Cerebellar nuclear complex (tissue), 1 donor: ENCODE measurements at places on chromosomes 13 and 19.

DNA sequence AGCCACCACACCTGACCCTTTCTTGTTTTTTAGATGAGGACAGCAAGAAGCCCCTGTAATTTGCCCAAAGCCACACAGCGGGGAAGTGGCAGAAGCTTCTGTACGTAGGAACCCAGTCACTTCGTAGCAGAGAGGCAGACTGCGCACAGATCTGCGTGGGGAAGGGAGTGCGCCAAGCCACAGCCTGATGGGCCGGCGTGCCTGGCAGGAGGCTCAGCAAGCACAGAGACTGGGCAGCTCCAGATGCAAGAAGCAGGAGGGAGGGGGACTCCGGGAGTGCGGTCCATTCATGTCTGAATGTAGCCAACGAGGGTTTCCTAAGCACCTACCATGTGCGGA lies 347 bp upstream of the TJP3 start:
- DNase-seq, result no peak

- DNase-seq, result no peak
Measured at GRCh38 chr13:93309886-93310523, 83.4 kb downstream of the GPC6 start.

GRCh38 chr13:23711355-23711754 lies 141.1 kb downstream of the TNFRSF19 start:
- DNase-seq, result no peak

DNA sequence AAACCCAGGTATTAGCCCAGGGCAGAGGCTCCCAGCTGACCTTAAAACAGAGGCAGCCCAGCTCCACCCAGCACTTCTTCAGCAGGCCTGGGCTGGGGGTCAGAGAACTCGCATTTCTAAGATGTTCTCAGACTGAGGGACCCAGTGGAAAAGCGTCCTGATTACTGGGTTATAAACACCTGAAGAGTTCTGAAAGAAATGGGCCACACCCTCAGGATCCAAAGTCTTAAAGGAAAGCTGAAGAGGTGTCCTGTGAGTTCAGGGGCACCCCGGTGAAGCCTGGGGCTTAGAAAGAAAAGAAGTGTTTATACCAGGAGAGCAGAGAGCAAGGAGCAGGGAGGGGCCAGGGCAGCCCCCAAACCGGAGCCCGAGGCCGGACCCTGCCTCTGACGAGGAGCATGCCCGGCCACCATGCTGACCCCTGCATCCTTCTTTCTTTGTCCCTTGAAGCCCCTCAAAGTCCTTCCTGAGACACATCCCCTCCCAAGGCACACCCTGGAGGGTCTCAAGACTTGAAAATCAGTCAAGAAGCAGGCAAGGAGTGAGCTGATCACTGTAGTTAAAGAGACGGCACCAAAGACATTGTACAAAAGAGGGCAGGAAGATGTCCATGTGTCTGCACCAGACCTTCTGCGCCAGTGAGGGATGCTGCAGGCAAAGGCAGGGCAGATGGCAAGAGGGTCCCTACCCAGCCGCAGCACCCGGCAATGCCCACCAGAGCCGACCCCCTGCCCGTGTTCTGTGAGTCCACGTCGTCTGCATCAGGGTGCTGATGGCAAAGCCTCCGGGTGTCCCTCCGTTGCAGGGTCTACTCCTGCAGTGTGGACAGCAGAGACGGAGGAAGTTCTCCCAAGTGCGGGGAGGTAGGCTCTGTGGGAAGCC lies 10.6 kb upstream of the RAB20 start:
- DNase-seq, result no peak

GRCh38 chr19:14505488-14506239 lies 9.7 kb upstream of the GIPC1 start:
- no peak for DNase-seq

- no peak for DNase-seq
Measured at GRCh38 chr19:55702131-55702627, 27.2 kb downstream of the EPN1 start.

DNA sequence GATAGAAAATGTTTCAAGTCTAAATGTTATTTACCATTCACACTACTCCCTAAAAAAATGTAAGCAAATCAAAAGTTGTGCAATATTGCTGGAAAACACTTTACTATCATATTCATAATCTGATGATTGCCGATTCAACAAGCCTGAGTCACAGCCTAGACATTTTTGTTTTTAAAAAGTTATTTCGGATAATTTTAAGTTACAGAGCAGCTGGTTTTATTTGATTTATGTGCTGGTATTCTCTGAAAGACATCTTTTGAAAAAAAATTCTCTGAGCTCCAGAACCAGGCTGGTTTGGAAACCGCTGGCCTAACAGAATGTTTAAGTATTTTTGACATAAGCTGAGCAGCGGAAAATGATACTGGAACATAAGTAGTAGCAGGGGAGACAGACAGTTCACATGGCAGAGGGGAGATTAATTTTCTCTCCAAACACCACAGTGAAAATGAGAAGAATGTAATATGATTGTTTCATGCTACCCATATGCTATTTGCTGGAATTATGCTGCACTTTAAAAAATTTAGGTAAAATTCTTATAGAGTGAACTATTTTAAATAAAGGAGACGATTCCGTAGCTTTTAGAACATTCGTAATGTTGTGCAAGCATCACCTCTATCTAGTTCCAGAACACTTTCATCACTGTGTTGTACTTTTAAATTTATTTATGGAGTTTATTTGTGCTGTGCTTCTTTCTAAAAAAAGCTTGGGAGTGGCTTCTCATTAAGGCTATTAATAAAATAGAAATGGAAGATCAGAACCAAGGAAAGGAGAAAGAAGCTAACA lies 36.1 kb downstream of the TBC1D4 start:
- no peak for DNase-seq

GRCh38 chr13:84032116-84032515 lies 149.8 kb upstream of the SLITRK1 start:
- DNase-seq, result no peak

DNA sequence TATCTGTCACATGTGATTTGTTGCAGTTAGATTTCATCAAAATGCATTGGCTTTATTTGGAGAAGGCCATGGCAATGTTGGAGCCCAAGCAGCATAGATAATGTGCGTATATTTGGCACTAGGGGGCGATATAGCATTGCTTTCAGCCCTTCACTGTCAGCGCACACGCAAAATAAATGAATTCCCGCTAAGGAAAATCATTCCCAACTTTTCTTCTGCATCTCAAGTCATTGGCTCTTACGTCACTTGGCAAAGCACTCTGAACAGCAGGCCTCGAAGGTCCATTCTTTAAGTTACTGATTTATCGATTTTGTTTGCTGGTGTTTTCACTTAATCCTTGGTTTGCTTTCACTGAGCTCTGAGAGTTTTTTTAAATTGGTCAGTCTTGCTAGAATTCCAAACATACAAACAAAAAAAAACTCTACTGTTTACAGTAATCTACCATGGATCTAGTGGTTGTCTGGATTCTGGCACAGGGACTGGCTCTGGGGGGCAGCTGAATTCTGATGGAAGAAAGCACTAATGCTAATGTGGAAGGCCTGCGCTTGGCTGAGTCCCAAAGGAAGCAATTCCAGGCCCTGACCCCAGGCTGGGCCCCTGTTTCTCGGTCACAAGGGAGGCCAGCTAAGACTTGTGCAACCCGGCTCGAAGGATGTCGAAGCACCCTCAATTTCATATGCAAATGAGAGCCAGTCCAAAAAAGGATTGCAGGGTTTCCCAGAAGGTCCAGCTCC lies 97.7 kb upstream of the IPO5 start:
- no peak for DNase-seq

DNA sequence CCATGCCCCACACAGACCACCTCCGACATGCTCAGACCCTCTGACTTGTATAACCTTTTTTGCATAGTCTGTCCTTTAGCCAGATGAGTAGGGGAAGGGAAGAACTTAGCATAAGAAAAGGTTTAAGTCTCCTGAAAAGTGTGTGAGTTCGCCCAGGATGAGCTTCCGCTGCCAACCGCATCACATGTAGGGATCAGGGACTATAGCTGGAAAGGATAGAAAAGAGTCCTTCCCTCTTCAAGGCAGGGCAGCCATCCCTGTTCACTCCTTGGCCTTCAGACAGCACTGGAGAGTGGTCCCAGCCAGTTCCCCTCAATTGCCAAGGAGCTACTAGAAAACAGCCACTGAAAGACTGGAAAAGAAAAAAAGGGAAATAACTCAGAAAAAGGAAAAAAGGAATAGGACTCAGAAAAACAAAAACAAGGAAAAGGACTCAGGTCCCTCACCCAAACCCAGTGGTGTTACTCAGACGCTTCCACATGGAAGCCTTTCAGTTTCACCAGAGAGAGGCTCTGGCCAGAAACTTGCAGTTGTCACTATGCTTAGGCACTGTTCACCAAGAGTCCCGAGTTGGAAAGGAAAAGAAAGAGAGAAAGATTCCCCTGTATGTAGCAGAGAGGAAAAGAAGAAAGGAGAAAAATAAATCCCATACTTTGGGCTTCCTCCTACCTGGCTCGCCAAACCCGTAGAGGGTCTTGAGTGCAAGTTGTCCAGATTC lies 5.6 kb upstream of the TM9SF2 start:
- DNase-seq, result no peak

GRCh38 chr19:12162513-12162881 lies 399 bp upstream of the ZNF136 start:
- DNase-seq, result no peak

GRCh38 chr13:79311386-79311785 lies 94.7 kb downstream of the RBM26 start:
- DNase-seq, result no peak

DNA sequence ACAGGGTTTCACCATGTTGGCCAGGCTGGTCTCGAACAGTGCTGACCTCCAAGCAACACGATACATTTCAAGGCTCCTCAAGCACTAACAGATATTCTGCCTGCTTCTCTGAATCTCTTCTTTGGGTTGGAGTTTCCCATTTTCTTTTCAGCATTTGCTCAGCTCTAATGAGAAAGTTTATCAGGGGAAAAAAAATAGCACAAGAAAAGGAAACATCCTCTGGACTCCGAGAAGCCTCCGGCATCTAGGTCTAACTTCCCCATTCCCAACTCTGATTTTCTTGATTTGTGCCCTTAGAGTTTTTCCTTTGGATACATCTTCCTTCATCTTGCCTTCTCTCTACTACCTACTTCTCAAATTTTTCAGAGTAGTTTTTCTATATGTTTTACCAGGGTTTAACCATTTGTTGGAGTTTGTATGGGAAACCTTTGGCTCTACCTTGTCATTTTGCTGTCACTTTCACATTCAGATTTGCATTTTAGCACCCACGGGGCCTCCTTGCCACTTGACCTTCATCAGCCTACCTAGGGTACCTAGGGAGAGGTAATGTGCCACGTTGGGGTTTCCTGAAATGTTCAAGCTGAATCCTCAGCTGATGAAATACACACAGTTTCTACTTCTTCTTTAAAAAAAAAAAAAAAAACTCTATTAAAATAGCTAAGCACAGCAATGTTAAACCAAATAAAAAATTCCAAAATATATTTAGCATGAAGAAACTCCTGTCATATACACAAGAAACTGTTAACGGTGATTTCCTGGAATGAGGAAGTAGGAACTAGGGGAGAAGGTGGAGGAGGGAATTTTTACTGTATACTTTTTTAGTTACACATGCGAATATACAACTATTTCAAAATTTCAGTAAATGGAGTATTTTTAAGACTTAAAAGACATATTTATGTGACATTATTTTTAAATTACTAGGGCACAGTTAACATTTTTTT lies 5.1 kb upstream of the USP12 start:
- no peak for DNase-seq

GRCh38 chr19:16289594-16289993 lies 35.0 kb upstream of the KLF2 start:
- no peak for DNase-seq

DNA sequence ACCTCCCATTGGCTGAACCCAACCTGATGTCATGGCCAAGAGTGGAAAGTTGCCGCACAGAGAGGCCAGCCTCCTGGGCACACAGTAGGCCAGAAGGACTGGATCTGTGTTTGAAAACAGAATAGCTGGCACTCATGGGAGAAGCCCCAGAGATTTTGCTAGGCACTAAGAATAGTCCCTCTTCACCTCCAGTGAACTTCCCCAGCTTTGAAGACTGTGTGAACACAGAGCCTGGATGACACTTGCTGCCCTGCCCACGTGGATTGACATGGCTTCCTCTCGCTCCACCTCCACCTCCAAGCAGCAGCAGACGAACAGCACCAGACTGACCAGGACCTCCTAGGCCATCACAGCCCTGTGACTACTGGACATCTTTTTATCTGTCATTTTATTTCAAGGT lies 37.9 kb upstream of the KL start:
- DNase-seq, result no peak

DNA sequence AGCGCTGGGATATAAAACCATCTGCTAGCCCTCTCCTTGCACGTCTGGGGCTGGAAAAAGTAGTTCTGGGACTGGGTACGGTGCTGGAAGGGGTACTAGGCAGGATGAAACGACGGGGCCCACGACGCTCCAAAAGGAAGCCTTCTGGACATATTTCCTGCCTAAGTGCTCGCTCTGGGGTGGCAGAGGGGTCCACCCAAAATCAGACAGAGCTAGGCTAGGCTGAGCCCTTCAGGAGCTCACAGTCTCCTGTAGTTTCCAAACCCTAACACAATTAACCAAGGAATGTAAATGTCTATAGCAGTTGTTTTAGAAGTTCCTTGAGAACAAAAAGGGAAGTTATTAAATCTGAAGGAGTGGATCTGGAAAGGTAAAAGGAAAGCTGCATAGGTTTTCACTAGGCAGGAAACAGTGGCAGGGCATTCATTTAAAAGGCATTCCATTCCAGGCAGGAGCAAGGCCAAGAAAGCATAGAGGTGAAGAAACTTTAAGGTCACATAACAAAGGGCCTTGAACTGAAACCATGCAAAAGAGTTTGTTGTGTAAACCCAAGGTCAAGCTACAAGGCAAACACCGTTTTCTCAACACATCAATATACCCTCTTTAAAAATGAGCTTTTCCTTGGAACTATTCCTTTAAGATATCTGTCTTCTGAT lies 634 bp upstream of the DIAPH3 start:
- no peak for DNase-seq

GRCh38 chr13:31891472-31891871 lies 140.1 kb upstream of the FRY start:
- no peak for DNase-seq

DNA sequence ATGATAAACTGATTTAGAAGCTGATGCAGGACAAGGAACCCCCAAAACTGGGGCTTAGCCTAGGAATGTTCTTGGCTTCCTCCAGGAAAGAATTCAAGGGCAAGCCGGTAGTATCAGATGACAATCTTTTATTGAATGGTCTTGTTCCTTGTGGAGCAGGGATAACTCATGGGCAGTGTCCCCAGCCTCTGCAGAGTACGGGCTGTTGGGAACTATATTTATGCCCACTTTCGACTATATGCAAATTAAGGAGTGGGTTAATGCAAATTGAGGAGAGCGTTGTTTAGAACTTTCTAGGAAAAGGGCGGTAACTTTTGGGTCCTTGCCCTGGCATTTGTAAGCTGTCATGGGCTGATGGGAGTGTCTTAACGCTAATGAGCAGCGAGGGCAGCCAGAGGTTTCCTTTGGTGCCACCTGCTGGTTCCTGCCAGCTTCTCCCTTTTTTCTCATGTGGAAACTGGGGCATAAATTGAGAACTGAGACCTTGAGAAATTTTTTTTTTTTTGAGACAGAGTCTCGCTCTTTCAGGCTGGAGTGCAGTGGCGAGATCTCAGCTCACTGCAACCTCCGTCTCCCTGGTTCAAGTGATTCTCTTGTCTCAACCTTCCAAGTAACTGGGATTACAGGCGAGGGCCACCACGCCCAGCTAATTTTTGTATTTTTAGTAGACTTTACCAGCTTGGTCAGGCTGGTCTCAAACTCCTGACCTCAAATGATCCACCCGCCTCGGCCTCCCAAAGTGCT lies 79.4 kb upstream of the ABCC4 start:
- DNase-seq, result no peak
